ENCODE measurements at places on chromosomes 5 and 9.

- no peak for DNase-seq
Observed at GRCh38 chr9:123039617-123040219, 6.3 kb downstream of the GPR21 start.

DNA sequence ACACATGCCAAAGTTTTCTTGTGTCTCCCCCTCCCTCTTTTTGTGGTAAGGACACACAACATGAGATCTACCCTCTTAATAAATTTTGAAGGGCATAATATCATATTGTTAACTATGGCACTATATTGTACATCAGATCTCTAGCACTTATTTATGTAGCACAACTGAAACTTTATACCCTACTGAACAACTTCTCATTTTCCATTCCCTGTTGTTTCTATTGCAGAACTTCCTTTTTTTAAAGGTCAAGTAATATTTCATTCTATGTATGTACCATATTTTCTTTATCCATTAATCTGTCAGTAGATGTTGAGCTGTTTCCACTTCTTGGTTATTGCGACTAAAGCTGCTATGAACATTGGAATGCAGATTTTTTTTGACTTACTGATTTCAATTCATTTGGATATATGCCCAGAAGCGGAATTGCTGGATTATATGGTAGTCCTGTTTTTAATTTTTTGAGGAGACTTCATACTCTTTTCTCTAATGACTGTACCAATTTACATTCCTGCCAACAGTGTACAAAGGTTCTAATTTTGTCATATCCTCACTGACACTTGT is 305.3 kb downstream of the PRR16 start:
- no peak for DNase-seq

DNA sequence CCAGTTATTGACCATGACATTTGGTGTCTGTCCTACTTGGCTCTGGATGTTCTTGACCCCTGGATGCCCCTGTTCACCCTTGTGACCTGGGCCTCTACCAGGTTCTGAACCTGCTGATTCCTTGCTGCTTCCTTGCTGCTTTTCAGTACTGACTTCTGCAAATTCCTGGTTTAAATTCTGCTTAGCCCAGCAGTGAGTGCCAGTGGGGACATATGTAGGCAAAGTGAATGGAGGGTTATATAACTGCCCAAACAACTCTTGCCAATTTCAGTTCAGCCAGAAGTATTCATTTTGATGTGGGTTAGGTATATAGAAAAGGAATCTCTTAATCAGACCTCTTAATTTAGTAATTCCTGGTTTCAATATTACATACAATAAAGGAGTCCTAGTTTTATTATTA is 220.6 kb downstream of the TAF11L14 start:
- no peak for DNase-seq

DNA sequence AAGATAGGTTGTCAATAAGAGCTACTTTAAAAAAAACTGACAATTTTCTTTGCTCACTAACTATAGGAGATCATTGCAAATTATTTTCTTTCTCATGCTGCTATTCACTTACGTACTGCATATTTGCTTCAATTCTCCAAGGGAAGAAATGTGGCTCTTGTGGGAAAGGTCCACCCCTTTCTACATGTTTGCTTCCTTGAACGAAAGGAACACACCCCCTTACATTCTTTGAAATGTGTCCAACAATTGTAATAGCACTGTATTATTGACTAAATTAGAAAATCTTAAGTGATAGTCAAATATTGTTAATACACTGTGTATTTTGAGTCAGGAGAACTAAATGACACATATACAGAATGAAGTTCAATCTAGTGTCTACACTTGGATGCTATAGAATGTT is 5.2 kb downstream of the MEF2C start:
- DNase-seq = no peak

DNA sequence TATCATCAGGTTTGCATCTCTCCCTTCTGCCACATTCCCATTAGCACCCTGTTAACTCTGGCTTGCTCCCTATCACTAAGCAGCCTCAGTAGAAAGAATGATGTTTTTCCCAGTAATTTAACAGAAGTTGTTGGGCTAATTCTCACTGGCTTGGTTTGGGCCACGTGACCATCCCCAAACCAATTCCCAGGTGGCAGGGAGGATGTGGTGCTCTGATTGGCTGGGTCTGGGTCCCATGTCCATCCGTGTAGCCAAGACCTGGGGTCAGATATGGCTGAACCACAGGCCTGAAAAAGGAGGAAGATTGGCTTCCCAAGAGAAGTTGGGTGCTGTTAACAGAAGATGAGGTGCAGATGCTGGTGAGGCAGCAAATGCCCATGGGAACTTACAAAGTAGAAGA is 122.0 kb downstream of the BOD1 start:
- no peak for DNase-seq

- no peak for DNase-seq
Observed at GRCh38 chr5:175709276-175709781, 51.5 kb downstream of the HRH2 start.

- DNase-seq = no peak
Observed at GRCh38 chr5:74373076-74373475, 267.5 kb downstream of the ENC1 start.

DNA sequence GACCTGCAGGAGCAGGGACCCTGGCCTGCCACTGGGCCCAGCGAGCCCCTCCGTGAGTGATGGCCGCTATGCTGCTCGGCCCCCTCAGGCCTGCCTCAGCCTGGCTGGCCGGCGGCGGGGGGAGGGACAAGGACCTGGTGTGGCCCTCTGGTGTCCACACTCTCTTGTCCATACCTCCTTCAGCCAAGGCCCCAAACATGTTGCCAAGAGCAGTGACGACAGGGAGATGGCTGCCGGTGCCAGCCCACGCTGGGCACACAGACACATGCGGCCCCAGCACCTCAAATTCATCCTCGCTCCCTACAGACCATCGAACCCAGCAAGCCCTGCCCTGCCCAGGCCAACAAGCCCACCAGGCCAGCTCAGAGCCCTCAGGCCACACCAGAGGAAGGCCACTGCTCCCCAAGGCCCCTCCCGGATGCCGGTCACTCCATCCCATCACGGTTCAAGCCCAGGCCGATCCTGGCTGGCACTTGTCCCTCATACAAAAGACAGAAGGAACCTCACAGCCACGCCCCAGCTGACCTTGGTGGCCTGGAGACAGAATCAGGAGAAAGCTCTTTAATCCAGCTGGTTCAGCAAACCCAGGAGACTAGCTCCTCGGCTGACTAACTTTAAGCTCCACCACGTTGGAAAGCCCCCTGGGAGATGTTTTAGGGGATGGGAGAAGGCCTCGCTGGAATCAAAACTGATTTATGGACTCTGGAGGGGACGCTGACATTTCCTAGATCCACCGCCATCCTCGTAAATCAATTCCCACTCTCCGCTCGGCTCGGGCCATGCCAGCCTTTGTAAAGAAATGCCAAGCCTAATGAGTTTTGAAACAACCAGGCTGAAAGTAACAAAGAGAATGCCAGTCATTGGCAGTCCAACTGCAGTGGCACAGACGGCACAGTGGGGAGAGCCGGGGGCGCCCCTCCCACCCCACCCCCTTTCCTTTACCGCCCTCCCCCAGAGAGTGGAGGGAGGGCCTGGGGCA is 84.9 kb downstream of the VAV2 start:
- no peak for DNase-seq

GRCh38 chr9:126399789-126400188 is 73.2 kb downstream of the MVB12B start:
- no peak for DNase-seq

DNA sequence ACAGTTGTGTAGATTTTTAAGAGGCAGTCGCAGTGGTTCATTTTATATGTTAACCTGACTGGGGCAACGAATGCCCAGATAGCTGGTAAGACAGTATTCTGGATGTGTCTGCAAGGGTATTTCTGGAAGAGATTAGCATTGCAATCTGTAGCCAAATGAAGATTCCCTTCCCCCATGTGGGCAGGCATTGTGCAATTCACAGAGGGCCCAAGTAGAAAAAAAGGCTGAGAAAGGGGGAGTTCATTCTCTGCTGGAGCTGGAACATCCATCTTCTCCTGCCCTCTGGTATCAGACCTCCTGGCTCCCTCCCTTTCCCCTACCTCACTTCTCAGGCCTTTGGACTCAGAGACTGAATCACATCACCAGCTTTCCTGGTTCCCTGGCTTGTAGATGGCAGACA is 70.6 kb downstream of the TENT4A start:
- DNase-seq = no peak

DNA sequence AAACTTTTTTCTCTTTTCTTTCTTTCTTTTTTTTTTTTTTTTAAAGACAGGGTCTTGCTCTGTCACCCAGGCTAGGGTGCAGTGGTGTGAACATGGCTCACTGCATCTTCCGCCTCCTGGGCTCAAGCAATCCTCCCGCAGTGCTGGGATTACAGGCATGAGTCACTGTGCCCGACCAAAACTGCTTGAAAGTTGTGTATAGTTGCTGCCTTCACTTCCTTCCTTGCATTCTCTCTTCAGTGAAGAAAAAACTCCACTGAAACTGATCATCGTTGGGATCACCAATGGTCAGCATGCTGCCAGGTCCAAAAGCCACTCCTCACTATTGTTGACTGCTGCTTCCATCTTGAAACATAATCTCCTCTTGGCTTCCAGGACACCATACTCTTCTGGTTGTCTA is 66.6 kb upstream of the CTNNA1 start:
- no peak for DNase-seq

DNA sequence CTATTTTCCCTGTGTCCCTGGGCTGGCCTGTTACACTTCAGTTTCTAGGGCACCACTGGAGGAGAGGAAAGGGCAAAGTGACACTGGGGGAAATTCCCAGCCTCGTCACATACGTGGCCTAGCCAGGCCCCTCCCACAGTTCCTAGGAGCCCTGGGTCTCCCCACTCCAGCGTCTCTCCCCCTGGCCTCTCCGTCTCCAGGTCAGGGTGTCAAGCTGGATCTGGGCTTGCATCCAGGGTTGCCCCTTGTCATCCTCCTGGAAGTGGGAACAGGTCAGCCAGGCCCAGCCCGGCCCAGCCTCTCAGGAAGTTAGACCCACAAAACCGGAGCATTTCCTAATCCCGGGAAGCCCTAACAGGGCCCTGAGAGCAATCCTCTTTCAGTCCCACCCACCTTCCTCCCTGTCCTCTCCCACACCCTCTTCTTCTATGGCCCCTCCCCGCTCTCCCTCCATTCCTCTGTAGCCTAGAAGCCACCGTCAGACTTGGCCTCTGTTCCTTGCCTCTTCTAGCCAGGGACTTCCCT is 4.7 kb upstream of the TNIP1 start:
- DNase-seq = no peak

DNA sequence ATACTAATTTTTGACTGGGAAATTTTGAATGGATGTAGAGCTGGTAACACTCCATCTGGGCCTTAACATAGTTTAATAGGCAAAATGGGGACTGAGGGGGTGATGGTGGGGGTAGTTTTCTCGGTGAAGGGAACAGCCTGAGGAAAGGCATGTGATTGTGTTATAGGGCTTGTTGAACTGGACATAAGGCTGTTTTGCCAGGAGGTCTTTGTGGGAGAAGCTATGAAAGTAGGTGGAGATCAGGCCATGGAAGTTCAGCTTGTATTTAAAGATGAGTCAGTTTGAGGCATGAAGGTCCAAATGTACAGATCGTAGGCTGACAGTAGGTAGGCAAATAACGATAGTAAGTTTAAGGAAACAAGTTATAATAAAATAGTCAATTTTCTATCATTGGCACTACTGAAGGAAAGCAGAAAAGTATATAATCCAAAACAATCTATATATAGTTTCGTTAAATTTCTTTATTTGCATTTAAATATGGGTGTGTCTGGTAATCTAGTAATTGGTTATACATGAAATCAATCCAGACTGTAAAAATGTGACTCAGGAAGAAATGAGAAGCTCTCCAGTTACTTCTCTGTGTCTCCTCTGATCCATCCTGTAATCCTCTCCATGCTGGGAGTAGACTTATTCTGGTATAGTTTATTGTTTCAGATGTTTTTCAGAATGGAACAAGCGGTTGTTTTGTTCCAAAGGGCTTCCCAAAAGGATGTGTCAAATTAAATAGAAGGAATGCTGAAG is 2.8 kb downstream of the CSNK1G3 start:
- no peak for DNase-seq

DNA sequence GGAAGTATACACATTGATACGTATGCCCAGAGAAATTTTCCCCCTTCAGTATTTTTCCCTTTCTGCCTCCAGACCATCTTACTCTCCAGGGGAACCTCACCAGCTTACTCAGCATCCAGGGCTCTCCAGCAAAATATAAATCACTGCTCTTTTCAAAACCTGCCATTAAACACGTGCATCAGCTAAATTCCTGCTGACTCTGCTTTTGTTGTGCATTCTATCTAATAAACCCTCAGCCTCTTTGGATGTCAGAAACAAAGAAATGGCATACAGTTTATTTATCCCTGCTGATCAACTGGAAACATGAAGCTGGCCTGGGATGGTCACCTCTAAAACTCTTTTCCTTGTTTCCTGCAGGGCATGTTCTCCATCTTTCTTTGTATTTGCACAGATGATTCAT is 126.8 kb downstream of the TRPM3 start:
- no peak for DNase-seq

- DNase-seq = no peak
Observed at GRCh38 chr9:92983984-92984589, 36.8 kb downstream of the FGD3 start.

GRCh38 chr9:96293498-96294158 is 8.3 kb downstream of the HSD17B3 start:
- DNase-seq = no peak

GRCh38 chr9:36820392-36820861 is 213.6 kb downstream of the PAX5 start:
- no peak for DNase-seq

DNA sequence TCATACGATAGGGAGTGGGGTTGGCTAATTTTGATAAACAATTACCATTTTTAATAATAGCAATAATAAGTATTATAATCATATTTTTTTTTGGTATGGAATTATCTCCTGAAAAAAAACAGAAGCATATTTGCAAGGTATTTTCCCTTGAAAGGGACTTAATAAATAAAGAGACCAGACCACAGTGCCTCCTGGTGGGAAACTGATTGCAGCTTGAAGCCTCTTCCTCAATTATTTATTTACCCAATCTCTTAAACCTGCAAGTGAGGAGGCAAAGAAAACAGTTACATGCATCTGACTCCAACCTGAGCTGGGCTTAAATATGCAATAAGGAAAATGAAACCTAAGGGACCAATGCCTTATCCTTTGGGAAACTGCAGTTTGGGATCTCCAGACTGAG is 388.1 kb upstream of the ACO1 start:
- DNase-seq = no peak

- no peak for DNase-seq
Observed at GRCh38 chr5:150618588-150619281, 21.7 kb upstream of the SYNPO start.

DNA sequence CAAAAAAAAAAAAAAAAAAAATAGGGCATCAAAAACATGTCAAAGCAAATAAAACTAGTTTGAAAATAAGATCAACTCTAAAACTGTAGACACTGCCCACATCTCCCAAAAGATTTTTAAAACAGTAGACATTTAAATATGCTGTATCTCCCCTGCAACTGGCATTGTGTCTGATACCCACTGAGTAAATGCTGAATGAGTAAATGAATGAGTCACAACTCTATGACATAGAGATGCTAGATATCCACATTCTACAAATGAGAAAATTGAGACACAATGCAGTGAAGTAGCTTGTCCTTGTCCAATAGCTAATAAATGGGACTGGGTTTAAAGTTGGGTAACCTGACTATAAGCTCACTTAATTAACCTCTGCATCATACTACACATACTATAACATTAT is 14.1 kb upstream of the MAP1B start:
- DNase-seq = no peak

- no peak for DNase-seq
Observed at GRCh38 chr9:124140941-124141568, 116.7 kb upstream of the NEK6 start.

- DNase-seq = no peak
Observed at GRCh38 chr5:180803181-180804128, 849 bp upstream of the MGAT1 start.

- DNase-seq = no peak
Observed at GRCh38 chr5:115626445-115626823, 598 bp upstream of the TMED7 start.

GRCh38 chr5:37665889-37666288 is 174.0 kb downstream of the GDNF start:
- DNase-seq = no peak

Measured in NCI-H2081 treated with DMSO at 0.1 percent for 48 hours (cell line).